ENCODE measurements at places on chromosomes 1 and 21. TPM values are rescaled to one million over a fixed set of nuclear protein-coding genes. Genes with fewer than 3 reads are reported as not detected.

Gene SPATA21
- 0.25 TPM for polyA plus RNA-seq

GRCh38 chr1:109254621-109255096, 5.3 kb downstream of the CELSR2 start:
- DNase-seq, result no peak

- no peak for DNase-seq
Observed at GRCh38 chr1:6351480-6352137, 42.0 kb downstream of the ACOT7 start.

DNA sequence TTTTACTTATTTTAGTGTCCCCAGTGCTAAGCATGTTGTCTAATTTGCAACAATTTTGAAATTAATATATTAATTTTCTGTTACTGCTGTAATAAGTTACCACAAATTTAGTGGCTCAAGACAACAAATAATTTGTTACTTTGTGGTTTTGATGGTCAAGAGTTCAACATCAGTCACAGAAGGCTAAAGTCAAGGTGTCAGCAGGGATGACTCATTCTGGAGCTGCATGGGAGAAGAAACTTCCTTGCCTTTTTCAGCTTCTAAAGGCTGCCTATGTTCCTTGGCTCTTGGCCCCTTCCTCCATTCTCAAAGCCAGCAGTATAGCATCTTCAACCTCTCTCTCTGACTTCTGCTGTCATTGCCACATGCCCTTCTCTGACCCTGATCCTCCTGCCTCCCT, 271.8 kb downstream of the HLX start:
- no peak for DNase-seq

Gene FCRL1
- polyA plus RNA-seq, result 4.0 TPM

Data from thymus (tissue), 14 donors.